Stimulated activated CD4-positive, alpha-beta T cell treated with anti-CD3 and anti-CD28 coated beads, TNF-alpha, amount 100 ng/mL, for 48 hours (primary cell): ENCODE measurements at places on chromosomes 4 and X.

- no peak for DNase-seq
Observed at GRCh38 chrX:82816562-82816961, 691.5 kb upstream of the POU3F4 start.

DNA sequence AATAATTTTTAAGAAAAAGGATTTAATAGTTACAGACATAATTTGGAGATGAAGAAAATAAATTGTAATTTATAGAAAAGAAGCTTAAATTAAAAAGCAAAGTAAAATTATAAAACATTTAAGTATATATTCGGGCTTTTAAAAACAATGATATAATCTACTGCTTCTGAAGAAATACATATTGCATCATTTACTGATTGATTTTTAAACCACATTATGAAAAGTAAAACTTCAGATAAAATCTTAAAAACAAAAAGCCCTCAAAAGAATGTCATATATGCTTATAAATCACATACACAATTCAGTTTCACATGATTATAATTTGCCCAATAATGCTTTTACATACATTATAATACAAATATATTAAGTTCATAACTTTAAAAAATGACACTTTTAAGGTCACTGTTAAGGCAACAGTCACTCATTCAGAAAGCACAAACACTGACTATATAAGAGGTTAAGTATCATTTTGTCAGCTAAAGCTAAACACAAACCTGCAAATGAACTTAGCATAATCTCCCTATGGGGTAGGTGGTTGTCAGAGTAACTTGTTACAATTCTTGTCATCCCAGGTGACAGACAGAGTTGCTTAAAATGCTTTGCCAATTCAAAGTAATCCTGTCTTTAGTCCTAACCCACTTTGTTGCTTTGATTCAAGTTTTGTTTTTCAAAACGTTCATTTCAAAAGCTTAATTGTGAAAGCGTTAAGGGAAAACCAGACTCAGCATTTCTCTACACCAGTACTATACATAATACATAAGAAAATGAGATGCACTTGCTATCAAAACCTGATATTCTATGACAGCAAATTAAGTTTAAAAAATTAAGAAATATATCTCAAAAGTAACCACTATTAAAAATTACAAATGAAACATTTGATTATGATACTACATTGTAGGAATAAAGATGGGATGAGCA lies 90.6 kb upstream of the MAB21L2 start:
- no peak for DNase-seq

GRCh38 chr4:8044699-8045098 lies 105.0 kb upstream of the AFAP1 start:
- DNase-seq = no peak

DNA sequence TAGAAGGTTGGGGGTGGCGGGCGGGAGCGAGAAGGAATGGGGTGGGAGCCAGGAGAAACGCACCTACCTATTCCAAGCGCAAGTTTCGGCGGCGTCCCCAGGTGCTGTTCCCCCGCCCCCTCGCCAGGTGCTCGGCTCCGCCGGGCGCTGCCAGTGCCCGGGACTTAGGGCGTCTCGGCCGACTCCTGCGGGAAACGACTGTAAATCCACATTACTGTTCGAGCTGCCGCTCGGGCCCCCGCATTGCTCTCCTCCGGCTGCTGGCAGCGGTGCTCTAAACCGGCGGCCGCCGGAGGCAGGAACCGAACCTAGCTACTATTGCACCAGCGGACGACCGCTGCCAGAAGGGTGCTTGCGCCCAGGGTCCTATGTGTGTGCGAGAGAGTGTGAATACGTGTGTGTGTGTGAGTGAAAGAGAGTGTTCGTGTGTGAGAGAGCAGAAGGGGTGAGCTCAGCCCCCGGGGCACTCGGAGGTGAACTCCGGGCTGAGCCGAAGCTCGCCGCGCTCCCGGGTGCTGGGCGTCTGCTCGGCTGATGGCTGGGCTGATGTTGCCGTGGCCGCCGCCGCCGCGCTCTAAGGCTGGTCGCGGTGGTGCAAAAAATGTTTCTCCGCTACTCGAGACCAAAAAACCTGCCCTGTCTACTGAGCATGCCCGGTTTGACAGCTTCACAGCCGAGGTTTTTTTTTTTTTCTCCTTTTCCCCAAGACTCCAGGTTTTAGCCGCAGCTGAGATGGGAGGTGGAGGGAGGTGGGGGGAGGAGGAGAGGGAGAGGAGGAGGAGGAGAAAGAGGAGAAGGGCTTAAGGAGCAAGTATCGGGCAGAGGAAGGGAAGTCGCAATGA lies 115.7 kb upstream of the TEX13C start:
- DNase-seq = no peak

DNA sequence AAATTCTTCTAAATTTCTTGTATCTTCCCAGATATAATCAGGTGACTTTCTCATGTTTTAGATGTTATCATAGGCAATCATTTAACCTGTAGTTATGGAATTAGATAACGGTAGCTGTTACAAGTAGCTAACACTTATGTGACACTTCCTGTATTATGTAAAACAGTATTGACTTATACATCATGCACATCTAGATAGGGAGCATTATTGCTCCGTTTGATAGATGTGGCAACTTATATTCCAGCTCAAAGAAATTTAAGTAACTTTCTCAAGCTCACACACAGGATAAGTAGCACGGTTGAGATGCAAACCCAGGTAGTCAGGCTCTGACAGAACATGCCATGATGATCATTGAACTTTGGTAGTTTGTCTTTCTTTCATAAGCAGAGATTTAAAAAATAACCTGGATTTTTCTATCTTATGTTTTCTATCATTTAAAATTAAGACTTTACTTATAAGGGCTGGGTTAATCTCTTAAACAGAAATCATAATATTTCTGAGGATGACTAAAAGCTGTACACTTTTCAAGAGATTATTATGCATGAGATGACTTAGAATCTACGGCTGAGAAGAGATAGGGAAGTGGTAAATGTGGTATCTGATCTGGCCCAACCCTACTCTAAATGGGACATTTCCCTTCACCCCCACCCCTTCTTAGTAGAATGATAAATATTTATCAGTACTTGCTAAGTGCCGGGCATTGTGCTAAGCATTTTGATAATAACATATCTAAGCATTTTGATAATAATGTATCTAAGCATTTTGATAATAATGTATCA lies 69.1 kb upstream of the HPGD start:
- no peak for DNase-seq

DNA sequence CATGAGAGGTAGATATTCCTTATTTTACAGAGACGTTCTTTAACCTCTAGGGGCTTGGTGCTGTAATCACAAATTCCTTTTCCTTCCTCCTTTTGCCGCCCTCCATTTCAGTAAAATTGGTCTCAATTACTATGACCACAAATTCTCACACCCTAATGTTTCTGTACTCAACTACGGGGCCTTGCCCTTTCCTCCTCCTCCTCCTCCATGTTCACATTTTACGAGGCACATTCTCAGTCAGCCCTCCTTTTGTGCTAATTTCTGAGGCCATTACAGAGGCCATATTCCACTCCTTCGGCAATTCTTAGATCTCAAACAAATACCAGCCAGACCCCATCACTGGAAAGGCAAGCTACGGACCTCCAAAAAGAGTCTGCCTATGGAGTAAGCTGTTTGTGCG lies 92.1 kb downstream of the SH3KBP1 start:
- no peak for DNase-seq

- no peak for DNase-seq
Observed at GRCh38 chr4:101291198-101291597, 56.1 kb downstream of the PPP3CA start.

GRCh38 chr4:151418385-151418784 lies 9.4 kb downstream of the FHIP1A start:
- no peak for DNase-seq

- DNase-seq = no peak
Observed at GRCh38 chr4:85688055-85688740, 213.2 kb downstream of the ARHGAP24 start.

GRCh38 chr4:172726001-172726423 lies 442.6 kb upstream of the GALNT7 start:
- no peak for DNase-seq

- no peak for DNase-seq
Observed at GRCh38 chr4:118175506-118175905, 141.2 kb downstream of the NDST3 start.

DNA sequence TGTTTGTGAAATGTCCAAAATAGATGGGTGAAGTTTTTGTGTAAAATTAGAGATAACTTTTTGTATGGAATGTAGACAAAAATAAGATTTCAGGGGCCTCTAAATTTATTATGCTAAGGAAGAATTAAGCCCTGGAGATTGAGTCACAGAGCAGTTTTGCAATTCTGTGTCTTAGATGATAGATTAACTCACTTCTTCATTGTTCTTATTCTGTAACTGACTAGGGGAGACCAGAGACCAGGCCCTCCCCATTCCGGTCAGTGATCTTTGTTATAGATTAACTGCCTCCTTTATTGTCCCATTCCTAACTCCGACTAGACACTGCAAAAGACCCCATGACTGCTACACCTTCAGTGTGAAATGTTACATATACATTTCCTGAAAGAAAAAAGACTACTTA lies 238.4 kb upstream of the TAPT1 start:
- DNase-seq = no peak

DNA sequence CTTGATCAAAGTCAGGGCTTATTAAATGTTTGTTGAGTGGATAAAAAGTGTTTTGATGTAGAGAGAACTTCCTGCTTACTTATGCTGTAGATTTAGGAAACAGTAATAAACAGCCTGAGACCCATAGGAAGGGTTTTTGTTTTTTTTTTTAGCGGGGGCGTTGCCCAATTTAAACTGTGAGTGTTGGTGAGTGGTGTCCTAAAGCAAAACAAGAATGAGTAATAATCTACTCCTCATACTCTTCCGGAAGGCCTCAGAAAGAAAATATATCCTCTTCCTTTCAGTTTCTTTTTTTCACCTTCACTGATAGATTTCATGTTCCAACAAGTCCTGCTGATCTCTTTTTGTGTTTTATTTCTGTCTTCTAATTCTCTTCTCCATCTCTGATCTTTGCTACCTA lies 104.4 kb upstream of the SCML1 start:
- no peak for DNase-seq

DNA sequence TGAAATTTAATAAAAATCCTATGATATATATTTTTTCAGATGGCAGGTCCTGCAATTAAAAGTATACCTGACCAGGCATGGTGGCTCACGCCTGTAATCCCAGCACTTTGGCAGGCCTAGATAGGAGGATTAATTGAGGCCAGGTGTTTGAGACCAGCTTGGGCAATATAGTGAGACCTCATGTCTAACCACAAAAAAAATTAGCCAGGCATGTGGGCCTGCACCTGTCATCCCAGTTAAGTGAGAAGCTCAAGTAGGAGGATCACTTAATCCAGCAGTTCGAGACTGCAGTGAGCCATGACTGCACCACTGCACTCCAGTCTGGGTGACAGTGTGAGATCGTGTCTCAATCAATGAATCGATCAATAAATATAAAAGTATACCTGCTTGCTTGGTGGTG lies 2.5 kb downstream of the OCIAD2 start:
- no peak for DNase-seq

GRCh38 chrX:45952030-45952429 lies 593.2 kb downstream of the ZNF674 start:
- DNase-seq = no peak

GRCh38 chr4:169205075-169205743 lies 65.5 kb downstream of the SH3RF1 start:
- no peak for DNase-seq

GRCh38 chr4:4384837-4385236 lies 2.1 kb upstream of the NSG1 start:
- DNase-seq = no peak

- DNase-seq = no peak
Observed at GRCh38 chr4:153517159-153517558, 51.0 kb downstream of the TMEM131L start.

GRCh38 chr4:152667781-152668180 lies 12.0 kb downstream of the TMEM154 start:
- no peak for DNase-seq

GRCh38 chr4:7894098-7894676 lies 45.5 kb downstream of the AFAP1 start:
- DNase-seq = no peak

- DNase-seq = no peak
Observed at GRCh38 chr4:26238778-26239679, 81.8 kb upstream of the RBPJ start.
